Retina (tissue), 1 donor: ENCODE measurements at places on chromosomes 3 and 15.

- DNase-seq, result no peak
These were observed 4.1 kb downstream of the LOXL1 start for GRCh38 chr15:73930371-73930770.

DNA sequence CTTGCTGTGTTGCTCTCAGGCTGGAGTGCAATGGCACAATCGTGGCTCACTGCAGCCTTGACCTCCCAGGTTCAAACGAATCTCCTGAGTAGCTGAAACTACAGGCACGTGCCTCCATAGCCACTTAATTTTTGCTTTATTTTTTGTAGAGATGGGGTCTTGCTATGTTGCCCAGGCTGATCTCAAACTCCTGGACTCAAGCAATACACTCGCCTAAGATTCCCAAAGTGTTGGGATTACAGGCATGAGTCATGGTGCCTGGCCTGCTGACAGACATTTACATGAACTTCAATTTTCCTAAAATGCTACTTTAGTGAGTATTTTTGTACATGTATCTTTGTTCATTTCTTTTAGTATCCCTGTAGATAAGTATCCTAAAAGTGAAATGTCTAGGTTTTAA is 132.3 kb downstream of the SUCLG2 start:
- no peak for DNase-seq

GRCh38 chr3:120614765-120615164 is 18.6 kb downstream of the NDUFB4 start:
- no peak for DNase-seq

- no peak for DNase-seq
These were observed 39.9 kb downstream of the PPCDC start for GRCh38 chr15:75063338-75063737.

- no peak for DNase-seq
These were observed 4.8 kb downstream of the GPR15 start for GRCh38 chr3:98536456-98537017.
